ENCODE measurements at places on chromosomes 16 and 17. TPM values are rescaled to one million over a fixed set of nuclear protein-coding genes. Genes with fewer than 3 reads are reported as not detected.
A peak's percentile ranks its signal among the peaks of the same experiment; 100 is the strongest.

The TEX19 gene
- total RNA-seq, result not detected

The ABCC11 gene
- total RNA-seq, result not detected

DNA sequence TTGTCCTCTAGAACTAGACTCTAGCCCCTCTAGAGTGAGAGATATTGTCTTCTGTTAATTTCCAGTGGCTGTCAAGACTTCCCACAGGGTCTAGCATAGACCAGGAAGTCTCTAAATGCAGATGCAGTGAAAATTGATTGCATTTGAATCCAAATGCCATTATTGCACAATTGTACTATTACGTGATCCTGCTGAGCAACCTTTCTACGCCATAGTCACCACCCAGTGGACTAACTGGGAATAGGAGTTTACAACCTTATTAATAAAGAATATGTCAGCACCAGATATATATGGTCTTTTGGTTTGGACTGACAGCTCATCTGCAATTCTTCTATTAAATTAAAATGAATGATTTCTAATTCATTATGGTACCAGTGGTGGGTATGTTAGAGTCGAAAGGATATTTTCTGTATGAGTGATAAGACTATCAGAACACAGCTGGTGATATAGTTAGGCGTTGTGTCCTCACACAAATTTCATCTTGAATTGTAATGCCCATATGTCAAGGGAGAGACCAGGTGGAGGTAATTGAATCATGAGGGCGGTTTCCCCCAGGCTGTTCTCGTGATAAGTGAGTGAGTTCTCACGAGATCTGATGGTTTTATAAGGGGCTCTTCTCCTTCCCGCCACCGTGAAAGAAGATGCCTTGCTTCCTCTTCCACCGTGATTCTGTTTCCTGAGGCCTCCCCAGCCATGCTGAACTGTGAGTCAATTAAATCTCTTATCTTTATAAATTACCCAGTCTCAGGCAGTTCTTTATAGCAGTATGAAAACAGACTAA, 138.9 kb upstream of the CA10 start:
- DNase-seq, result no peak

DNA sequence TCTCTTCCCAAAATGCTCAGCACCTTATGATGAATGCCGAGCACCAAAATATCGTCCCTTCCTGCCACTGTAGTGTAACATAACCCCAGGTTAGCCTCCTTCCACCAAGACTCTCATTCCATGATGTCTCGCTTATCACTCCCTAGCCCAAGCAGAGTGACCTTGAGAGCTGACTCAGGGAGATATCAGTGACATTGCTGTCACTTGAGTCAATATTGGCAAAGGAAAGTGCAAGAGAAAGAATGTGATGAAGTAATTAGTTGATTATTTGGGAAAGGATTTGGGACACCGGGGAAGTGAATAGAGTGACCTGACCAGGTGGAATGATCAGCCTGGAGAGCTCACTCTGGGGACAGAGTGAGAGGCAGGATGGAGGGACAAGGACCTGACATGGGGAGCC, 2.6 kb upstream of the ANKFN1 start:
- DNase-seq, result no peak

GRCh38 chr17:38465391-38466345, 37.4 kb downstream of the ARHGAP23 start:
- DNase-seq, result no peak

DNA sequence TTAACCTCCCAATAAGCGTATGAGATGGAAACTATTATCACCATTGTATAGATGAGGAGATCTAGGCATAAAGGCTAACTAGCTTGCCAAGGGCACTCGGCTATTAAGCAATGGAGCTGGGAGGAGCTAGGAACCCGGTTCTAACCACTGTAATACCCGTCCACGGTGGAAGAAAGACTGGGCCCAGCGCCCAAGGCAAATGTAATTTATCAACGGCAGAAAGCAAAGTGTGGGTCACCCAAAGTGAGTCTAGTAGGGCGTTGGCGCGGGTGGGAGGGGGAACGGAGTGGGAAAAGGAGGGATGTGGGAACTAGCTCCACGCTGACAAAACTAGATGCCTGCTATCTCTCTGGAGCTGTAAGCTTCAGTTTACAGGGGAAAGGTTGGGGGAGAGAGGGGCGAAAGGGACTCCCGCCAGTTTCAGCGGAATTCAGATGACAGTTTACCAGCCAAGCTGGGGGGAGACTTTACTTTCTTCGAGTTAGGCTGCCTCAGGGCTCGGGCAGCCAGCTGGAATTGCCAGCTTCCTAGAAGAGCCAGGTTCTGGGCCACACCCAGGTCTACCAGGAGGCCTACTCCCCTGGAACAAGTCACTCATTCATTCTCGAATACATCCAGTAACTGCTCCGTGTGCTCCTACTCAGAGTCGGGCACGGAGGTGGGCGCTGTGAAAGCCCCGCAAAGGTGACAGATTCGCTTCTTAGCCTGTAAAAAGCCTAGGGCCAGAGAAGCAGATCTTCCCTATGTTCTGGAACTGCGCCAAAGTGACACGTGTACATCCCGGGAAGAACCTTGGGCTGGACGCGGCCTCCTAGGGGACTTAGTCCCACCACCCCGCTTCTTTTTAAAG, 837 bp downstream of the LRRC59 start:
- peak; percentile 27 for DNase-seq

- no peak for DNase-seq
Measured at GRCh38 chr16:74556375-74556922, 50.5 kb downstream of the GLG1 start.

DNA sequence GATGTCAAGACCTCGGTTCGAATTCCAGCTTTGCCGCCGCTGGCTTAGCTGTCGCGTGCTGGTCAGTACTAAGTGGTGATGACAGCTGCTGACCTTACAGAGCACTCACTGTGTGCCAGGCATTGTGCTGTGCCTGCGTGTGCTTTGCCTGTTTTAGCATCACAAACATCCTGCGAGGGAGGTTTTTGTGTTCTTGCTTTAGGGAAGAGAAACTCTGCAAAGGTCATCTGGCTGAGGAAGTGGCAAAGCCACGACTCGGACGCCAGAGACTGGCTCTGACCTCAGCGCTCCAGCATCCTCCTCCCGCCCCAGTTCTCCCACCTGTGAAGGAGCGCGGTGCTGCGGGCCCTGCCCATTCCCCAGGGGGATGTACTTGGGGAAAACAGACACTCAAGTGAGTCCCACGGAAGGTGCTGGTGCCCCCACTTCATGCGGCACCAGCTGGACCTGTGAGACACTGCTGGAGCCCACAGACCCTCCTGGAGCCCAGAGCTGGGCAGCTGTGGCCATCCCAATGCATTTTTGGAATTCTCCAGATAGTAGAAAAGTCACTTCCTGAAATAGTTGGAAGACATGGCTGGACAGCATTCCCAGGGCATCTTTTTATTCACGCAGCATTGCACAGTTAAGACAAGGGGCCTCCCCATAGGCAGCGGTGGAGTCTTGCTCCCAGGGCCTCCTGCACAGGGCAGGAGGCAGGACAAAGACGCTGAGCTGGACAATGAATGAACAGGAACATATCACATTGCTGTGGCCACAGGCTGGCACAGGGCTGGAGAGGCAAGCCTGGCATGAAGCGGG, 20.0 kb upstream of the HERPUD1 start:
- DNase-seq, result no peak

Measured in natural killer cell (primary cell).